Left lung (tissue), 14 donors: ENCODE measurements at places on chromosomes 4 and X. TPM values are rescaled to one million over a fixed set of nuclear protein-coding genes. Genes with fewer than 3 reads are reported as not detected.

The TMEM31 gene
- 0.86 TPM for polyA plus RNA-seq

The CYTL1 gene
- polyA plus RNA-seq = 35.5 TPM

The NWD2 gene
- polyA plus RNA-seq = not detected

The C4orf33 gene
- 20.7 TPM for polyA plus RNA-seq

The FATE1 gene
- polyA plus RNA-seq = 0.18 TPM

DNA sequence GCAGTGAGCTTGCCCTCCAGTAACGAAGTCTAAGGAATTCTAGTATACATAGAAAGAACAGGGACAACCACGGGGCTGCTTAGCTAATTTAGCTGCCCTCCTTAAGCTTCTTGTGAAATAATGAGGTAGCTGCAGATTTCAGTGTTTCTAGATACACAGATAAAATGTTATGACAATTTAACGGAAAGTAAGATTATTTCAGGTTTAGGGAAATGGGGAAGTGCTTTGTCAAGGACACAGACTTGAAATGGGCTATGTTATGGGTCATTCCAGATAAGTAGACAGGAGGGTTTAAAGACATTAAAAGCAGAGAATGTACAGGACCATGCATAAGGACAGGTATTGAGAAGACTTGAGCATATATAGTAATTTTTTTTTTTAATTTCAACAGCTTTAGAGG is 34.2 kb upstream of the ZNF518B start:
- no peak for DNase-seq

The PAGE2 gene
- polyA plus RNA-seq = 0.50 TPM

DNA sequence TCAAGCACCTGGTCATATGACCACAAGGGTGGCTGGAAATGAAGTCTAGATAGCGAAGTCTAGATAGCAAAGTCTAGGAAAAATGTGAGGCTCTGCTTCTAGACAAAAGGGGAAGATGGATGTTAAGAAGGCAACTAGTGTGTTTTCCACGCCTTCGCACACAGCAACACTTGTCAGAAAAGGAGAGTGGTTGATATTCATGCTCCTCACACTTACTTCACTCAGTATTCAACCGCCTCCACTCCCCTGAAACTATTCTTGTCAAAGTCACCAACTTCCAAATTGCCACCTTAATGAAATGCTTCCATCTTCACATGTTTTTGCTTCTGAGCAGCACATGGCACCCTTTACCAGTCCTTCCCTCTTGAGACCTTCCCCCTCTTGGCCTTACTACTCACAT is 27.7 kb upstream of the DCLK2 start:
- DNase-seq = no peak
